T-helper 2 cell (primary cell): ENCODE measurements at places on chromosomes 7 and 10.
A peak's percentile ranks its signal among the peaks of the same experiment; 100 is the strongest.

GRCh38 chr7:72504061-72504706 is 92.0 kb upstream of the CALN1 start:
- DNase-seq = no peak

GRCh38 chr7:36312064-36312914 is 77.4 kb upstream of the ANLN start:
- DNase-seq = no peak

DNA sequence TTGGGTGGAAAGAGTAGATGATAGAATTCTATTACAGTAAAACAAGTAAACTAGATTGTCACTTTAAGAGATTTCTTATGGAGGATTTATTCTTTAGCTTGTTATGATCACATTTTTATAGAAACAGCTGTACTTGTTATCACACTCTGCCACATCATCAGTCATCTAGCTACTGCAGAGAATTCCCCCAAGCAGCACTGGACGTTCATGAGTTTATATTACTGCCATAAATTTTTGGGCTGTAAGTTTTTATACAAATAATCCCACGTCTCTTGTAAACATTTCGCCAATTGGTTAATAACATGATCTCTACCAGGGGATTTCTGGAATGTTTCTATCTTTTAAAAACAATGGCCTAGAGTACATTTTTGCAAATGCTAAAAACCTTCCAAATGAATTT is 238.8 kb downstream of the POLR1F start:
- DNase-seq = no peak

DNA sequence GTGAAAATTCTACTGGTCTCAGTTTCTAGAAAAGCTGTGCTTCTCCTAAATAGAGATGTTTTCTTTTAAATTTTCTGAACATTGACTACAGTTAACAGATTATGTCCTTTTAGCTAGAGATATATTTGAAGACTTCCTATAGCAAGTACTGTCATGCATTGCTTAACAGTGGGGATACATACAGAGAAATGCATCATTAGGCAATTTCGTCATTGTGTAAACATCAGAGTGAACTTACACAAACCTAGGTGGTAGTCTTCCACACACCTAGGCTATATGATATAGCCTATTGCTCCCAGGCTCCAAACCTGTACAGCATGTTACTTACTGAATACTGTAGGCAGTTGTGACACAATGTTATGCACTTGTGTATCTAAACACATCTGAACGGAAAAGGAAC is 28.5 kb downstream of the PIK3CG start:
- no peak for DNase-seq

GRCh38 chr7:47128700-47129099 is 453.2 kb downstream of the TNS3 start:
- DNase-seq = no peak

DNA sequence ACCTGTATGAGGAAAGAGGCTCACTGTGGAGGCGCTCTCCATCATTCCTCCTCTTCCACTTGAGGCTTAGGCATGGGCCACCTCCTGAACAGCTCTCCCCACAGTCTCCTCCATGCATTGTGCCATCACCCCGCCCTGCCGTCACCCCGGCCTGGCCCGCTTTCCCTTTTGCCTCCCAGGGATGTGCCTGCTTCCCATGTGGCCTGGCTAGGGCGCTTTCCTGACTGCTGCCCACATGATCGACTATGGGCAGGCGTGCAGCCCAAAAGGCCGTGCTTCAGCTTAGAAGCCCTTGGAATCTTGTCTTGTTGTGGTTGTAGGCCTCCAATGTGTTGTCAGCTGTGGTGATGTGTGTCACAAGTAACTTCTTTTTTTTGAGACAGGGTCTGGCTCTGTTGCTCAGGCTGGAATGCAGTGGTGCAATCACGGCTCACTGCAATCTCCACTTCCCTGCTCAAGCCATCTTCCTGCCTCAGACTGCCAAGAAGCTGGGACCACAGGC is 1.8 kb upstream of the ACTR3C start:
- DNase-seq = no peak

DNA sequence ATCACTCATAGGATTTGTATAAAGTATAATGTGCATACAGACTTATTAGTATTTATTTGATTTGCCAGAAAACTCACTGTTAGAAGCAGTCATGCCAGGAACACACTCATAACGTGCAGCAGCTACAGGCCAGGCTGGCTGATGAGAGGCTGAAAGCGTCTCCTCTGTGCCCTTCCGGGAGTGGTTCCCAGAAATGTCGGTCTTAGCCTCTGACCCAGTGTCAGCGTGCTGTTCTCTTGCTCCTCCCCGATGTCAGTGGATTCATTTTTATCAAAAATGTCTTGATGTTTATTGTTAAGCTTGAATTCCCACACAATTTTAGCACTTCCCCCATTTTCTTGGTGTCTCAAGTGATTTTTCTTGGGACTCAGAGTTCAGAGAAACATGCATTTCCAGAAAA is 33.3 kb upstream of the GARS1 start:
- no peak for DNase-seq

DNA sequence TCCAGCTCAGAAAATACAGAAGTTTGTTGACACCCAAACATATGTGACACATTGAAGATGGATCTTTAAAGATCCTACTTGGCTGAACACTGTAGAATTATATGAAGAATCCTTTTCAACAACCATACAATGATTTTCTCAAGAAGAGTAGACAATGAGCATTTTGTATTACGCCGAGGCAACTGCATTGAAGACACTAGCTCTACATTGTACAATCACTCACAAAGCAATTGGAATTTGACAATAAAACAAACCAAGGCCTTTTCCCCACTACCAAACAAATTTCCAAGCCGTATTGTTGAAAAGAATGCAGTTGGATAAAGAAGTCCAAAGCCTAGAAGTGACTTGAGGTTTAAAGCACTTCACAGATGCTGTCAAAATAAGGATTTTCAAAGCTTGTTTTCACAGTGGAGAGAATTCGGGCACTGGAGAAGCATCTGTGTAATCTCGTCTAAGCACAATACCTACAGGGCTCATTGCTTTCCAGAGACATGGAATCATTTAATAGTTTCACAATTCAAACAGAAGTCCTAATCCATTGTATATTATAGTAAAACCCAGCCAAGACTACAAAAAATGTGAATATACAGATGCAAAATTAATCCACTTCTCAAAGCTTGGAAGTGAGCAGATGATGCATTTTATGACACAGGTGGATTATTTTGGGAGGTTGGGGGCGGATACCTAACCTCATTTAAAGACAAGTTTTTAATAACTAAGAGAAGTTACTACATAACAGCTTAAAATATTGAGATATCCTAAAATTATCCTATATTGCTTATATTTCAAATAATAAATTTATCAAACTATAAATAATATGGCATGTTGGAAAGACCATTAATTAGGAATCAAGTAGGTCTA is 78.6 kb downstream of the SORCS1 start:
- no peak for DNase-seq

DNA sequence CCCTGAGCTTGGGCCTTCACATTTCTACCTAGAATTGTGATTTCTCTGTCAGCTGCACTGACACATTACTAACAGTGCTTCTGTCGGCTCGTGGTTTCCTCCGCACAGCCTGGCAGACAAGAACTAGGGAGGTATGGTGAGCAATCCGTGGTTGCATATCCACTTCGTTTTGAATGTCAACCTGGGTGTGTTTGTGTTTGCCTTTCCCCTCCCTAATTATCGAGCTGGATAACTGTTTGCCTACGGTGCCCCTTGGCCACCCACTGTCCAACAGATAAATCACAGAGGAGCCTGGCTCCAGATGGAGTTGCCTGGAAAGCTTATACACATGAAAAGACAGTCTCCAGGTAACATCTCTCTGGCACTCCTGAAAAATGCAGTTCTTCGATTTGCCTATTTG is 228.8 kb downstream of the TRIL start:
- DNase-seq = no peak

DNA sequence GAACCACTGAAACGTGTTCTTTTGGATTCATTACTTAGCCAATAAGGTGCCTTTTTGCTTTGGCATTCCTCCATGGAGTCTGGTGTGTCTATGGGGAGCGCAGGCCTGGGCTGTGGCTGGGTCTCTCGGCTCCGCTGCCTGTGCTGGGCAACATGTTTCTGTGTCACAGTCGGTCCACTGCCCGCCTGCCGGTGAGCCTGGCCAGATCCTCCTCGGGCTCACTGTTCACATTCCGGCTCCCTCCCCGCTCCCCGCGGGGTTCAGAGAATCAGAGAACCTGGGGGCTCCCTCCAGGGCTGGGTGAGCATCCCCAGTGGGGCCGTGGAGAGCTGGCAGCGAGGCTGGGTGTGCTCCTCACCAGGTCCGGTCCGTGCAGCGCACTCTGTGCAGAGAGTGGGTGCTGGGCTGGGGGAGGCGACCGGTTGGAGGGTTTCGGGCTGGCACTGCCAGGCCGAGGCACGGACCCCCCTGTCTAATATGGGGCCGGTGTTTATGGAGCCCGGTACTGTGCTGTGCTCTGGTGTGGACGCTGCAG is 70.4 kb downstream of the INPP5A start:
- no peak for DNase-seq

DNA sequence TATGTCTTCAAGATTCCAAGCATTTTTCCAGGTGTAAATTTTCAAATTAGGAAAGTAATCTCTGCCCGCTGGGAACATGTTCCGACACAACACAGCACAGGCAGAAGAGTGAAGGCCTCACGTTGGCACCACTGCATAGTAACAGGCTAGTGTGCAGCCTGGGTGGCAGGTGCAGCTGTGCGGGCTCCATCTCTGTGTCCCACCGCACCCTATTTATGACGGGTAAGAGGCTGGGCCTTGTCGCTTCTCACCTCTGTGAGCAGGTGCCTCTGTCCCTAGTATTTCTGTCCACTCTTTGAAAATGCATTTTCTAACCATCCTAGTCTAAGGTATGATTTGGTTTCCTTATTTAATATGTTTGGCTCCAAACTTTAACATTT is 24.1 kb downstream of the VIPR2 start:
- DNase-seq = no peak

DNA sequence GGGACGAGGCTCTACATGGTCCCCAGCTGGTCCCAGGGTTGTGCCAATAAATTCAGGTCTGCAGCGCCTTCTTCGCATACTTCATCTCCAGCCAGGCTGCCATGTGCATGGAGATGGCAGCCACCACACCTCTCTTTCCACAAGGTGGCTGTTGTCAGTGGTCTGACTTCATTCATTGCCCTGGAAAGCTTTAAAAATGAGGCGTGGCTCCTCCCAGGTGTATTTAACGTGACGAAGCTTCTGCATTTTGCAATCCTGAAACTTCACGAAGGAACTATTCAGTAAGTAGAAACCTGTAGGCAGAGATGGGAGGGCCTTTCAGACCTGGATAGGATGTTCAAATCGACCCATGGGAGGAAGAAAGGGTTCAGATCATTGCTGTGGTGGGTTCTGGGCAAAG is 53.7 kb downstream of the PFKFB3 start:
- DNase-seq = no peak

DNA sequence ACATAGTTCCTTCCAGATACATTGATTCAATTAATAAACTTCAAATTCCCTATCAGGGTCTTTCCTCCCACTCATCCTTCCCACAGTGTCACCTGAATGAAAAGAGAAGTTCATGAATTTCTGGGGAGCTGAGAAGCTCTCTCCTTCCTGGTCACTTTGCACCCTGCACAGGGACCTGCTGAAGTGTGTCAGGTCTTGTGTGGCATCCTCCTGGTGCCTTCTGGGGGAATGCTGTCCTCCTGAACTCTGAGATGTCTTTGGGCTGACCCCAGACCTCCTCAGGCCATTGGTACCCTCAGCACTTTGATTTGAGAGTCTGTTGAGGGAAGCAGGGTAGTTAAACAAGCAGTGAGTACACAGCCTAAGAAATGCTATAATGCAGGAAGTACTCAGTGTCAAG is 39.5 kb upstream of the ITGA8 start:
- no peak for DNase-seq

DNA sequence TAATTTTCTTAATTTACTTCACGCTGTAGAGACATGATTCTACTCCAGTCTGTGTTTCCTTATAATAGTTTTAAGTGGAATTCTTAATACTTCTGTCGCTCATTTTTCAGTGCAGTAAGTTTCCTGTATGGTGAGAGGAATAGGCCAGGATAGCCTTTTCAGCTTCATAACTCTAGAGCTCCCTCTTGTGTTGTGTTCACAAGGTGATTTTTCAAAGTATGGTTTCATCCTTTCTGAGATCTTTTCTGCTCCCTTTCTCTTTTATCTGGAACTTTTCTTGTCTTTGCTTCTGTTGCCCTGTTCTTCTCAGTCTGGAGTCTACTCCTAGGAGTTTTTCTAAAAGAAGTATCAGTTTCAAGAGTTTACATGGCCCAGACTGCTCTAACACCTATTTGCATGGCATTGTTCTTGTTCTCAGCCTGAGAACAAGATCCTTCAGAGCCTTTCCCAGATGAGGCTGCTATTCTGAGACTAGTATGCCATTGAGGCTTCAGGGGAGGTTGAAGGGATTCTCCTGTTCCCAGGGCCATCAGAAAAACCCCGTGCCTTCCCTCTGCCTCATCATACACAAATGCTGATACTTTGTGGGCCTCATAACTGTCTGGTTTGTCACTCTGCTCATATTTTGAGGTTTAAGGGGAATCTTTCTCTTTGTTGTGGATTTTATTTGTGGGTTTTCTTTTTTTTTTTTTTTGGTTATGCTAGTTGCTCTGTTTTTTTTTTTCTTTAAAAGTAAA is 21.8 kb downstream of the NET1 start:
- peak; percentile 54 for DNase-seq

GRCh38 chr7:123864436-123864835 is 19.5 kb downstream of the HYAL4 start:
- no peak for DNase-seq

DNA sequence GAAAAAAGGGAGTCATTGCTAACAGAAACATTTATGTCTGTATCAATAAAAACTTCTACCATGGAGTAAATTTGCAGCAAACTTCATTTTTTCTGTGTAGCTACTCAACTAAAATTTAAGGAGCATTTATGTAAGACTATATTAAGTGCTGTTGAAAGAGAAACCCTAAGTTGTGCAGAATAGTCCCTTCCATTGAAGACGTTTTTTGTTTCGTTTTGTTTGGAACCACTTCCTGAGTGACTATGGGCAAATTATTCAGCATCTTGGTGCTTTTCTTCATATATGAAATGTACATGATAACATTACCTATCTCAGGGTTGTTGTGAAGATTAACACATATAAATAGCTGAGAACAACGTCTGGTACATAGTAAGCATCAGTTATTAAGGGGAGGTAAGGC is 24.3 kb downstream of the SEM1 start:
- no peak for DNase-seq

DNA sequence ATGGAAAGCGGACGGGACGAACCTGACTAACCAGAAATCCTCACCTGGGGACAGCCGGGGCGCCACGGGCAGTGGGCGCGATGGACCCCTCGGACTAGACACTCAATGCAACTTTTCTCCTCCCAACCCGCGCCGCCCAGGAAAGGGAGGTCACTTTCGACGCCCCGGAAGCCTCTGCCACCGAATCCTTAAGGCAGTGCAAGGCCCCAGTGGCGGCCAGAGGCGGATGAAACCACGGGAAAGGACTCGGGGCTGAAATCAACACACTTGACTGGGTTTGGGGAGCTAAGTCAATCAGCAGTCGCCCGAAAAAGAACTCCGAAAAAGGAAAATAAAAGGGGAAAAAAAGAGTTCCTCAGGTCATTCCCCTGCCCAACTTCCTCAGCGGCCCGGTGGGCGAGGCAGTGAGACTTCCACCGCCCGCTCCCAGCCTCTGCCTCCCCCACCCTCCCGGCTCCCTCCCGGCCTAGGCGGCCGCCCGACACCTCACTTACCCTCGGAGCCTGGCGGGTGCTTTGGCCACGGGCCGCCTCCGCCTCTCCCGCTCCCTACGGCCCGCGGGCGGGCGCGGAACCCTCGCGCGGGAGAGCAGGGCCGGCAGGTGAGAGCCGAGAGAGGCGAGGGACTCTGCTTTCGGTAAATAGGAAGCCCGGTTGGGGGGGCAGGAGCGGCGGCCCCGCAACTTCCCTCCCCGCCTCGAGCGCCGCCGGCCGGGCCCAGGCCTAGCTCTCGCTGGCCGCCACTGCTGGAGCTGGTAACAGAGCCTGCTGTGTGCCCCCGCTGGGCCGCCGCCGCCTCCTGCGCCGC is 518 bp downstream of the WAPL start:
- DNase-seq = peak; percentile 33
